ENCODE measurements at places on chromosomes 1 and 21.

DNA sequence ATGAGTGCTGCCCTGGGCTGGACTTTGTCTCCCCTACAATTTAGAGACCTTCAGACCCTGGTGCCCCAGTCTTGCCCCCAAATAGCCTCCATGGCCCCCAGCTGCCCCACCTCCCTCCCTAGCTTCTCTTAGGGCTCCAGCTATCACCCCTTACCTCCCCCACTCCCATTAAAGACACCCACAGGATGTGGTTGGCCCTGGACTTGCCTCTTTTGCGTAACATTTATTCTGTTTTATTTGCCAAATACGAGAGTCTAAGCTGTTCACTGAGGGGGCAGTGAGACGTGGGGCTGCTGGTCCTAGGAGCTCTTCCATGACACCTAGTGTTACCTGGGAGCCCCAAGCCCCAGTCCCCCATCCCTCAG, 4.5 kb downstream of the ZC3H12A start:
- DNase-seq, result no peak

DNA sequence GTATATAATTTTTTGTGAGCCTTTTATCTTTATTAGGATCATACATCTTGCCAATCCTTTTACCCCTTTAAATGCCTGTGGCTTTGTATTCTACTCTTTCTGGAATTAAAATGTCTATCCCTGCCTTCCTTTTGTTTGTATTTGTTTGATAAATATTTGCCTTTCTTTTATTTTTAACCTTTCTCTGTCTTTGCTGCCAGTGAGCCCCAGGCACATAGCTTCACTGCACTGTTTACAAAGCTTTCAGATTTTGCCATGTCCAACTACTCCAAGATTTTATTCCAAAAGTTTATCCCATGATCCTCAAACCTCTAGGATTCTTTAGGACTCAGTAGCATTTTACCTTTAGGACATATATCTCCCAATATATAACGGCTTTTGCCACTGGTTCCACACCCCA, 281.2 kb downstream of the PAPPA2 start:
- DNase-seq, result no peak

- DNase-seq, result peak; percentile 16
These were observed 977 bp downstream of the TRAF3IP3 start for GRCh38 chr1:209756615-209757445.

- DNase-seq, result no peak
These were observed at the start of gene NLRP3 for GRCh38 chr1:247415423-247416361. NLRP3 (plus strand) TSS chr1:247416173; CDS start chr1:247418801, 2,628 bp downstream.

- no peak for DNase-seq
These were observed 138.1 kb upstream of the ADAMTS5 start for GRCh38 chr21:27104846-27105431.

DNA sequence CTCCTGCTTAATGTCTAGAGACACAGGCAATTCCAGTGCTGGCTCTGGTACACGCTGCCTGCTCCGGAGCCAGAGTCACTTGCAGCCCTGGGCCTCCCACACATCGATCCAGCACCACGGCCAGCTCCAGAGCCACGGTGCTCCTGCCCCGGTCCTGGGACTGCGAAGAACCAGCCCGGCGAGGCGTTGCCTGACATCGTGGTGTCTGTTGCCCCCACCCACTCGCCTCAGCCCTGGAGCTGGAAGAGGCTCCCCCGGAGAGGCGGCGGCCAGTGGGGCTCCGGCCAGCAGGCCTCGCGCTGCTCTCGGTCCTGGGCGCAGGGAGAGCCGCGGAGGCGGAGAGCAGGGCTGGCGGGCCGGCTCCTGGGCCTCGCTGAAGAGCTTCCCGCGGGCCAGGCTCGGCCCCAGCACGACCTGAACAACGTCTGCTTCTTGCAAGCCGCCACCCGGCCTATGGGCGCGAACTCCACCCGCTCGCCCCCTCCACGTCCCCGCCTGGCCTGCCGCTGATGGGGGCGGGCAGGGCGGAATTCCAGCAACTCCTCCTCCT, 364.8 kb downstream of the CEP170 start:
- no peak for DNase-seq

DNA sequence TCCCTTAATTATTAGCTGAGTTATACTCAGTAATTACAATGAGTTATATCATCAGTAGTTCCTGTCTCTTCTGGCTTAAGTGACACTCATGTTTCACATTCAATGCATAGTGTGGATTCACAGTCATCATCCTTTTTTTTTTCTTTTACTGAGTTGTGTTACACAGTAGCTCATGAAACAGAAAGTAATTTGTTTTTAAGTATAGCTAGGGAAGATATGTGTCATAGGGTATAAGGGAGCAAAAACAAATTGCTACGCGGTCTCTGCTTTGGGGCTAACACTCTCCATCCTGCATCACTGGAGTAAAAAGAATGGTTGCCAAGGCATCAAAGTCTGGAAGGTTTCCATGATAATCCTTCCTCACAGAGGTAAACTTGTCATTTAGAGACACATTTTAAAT, 971.7 kb upstream of the NCAM2 start:
- DNase-seq, result no peak

DNA sequence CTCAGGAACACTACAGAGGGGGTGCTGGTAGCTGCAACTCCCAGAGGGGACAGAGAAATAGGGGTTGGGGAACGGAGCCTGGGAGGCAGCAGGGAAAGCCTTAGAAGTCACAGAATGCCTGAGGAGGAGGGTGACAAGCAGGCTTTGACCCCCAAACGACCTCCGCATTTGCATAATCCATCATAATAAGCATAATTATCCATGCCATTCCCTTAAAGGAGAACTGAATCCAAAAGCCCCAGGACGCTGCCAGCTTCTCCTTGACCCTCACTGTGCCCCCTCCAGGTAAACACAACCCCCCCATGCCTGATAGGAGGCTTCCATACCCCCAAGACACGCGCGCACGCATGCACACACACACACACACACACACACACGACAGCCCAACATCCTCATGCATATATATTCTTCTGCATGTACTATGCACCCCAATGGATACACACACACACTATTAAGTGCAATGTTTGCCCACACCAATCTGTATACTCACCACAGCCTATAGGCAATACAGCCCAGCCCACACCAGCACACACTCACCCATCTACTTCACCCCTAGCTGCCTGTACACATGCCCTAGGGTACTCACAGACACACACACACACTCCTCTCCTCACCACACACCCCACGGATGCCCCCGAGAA, 27.8 kb downstream of the SDC3 start:
- no peak for DNase-seq

DNA sequence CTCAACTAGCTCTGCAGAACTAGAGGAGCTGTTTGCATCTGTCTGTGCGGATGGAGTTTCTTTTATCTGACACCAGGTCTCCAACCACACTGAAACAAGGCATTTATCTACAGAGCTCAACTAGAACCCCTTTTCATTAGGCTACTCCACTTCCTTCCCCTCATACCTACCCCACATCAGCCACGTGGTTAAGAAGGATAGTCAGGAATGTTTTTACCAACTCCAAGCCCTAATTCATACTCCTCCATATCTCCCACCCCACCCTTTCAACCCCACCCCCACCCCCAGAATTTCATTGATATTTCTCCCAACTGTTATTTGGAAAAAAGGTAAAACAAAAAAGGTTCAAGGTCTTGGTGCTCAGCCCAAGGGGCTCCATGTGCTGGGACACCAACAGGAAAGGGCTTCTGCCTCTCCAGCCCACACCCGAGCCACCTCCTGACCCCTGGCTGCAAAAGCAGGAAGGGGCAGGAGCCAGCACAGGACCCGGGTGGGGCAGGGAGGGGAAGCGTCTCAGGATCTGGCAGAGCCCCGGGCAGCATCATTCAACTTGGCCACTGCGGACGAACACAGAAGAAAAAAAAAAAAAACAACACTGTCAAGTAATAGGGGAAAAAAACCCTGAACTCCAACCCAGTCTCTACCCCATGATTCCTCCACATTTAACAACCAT, 7.0 kb downstream of the ENSA start:
- no peak for DNase-seq

GRCh38 chr1:32334864-32335534, 1.0 kb downstream of the MARCKSL1 start:
- peak; percentile 58 for DNase-seq

GRCh38 chr1:168903237-168903830, 174.3 kb upstream of the DPT start:
- no peak for DNase-seq

- no peak for DNase-seq
These were observed 34.7 kb upstream of the EXOSC10 start for GRCh38 chr1:11134251-11134897.

DNA sequence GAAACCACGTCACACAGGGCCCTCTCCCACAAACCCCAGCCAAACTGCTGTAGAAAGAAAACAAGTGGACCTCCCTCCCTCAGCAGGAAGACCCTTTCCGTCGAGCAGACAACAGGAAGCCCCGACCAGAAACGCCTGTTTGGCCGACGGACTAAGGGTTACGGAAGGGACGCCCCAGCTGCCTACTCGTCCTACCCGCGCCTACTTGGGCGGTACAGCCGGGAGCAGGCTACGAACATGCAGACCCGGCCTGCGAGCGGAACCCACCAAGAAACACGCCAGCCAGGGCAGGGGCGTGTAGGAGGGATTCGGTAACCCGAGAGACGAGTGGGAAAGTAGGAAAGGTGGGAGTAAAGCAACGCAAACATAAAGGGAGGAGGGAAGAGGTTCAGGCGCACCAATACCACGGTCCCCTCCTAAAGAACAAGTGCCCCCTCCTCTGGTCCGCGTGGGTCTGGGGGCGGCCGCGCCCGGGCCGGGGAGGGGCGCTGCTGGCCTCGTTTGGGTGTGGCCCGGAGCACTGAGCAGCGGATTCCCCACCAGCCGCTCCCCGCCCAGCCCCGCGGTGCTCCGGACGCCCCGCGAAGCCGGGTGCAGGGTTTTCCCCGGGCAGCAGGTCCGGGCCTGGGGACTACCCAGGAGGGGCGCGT, 450 bp downstream of the S100A10 start:
- peak; percentile 9 for DNase-seq

DNA sequence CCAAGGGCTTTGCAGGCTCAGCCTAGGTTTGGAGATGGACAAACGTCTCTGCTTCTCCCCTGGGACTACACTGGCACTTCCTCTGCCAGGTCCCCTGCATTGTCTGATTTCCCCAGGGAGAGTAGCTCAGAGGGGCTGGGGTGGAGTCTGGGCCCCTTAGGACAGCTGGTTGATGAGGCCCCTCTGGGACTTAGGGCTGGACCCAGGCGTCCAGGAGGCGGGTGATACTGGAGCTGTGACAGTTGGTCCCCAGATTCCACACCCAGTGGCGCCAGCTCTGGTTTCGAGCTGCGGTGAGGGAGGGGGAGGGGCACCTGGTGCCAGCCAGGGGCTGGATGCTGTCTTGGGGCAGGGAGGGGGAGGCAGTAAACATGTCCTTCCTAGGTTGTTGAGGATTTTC, 7.4 kb upstream of the MEX3A start:
- DNase-seq, result no peak

GRCh38 chr1:4059270-4059669, 159.2 kb upstream of the C1orf174 start:
- no peak for DNase-seq

DNA sequence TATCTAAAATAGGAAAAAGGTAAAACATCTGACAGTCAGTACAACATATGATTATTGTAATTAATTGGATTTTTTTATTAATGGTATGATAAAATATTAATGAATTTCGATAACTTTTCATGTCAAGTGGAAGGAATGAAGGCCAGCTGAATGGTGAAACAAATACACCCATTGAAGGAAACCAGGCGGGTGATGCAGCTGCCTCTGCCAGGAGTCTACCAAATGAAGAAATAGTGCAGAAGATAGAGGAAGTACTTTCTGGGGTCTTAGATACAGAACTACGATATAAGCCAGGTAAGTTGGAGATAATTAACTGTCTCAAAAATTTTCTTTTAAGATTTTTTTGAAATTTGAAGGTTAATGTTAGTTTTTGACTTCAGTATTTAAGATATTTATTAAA, 3.2 kb downstream of the SON start:
- DNase-seq, result no peak

- DNase-seq, result no peak
These were observed 518 bp upstream of the SHE start for GRCh38 chr1:154502744-154503115.

DNA sequence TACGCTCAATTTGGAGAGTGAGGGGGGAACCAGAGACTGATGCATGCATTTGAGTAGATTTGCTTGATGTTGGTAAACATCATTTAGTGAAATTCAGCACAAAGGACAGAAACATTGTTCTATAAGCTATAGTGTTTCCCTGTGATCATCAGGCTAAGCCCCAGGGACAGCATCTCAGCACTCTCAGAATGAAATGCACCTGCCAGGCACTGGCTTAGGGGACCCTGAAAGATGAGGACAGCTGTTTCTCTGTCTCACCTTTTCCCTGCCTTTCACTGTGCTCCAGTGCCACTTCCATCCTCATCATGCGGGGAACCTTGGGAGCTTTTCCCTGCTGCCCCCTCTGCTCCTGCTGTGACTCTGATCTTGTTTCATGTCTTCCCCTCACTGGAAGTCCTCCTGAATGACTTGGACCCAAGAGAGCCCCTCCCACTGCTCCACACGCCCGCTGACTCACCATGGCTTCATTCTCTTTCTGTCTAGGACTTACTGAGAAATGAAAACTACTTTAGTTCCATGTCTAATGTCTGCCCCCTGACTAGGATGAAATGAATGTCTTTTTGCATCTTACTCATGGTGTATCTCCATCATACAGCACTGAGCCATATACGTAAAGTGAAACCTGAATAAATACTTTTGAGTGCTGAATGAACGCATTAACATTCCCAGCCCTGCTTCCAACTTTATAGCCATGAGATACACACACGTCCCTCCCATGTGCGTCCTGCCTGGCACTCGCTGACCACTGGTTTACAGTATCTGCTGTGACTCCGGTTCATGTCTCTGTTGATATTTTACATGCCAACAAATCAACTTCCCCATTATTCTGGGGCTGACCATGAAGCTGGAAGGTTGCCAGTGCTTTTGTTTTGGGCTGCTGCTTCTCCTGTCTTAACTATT, 182.0 kb downstream of the PCP4 start:
- DNase-seq, result no peak

DNA sequence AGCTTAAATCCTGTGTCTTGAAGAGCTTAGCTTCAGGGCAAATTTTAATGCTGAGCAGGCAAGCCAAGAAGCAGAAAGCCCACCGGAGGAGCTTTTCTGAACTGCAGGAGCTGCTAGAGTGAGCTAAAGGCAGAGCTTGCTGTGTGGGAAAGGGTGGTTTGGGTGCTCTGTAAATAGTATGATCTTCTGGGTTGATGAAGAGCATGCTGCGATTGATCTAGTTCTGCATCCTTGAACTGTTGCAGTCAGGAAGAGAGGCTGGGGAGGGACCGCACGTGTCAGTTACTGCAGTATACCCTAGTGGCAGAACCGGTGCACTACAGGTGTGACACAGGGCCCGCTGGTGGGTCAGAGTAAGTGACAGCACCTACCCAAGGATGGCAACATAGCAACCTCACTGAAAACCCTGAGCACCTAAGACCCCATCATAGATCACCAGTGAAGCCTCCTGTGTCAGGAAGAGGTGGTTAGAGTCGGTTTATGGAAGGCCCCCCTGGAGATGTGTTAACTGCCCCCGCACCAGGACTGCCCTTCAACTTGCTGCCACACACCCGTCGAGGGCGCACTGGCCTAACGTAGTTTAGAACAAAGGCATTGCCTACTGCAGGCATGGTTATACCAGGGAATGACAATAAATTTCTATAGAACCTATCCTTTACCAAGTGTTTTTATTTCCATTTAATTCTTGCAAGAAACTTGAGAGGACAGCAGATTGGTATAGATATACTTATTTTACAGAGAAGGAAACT, 146.0 kb upstream of the KIAA0040 start:
- peak; percentile 24 for DNase-seq

- DNase-seq, result no peak
These were observed 100.9 kb downstream of the ARHGEF10L start for GRCh38 chr1:17640393-17640792.

- DNase-seq, result no peak
These were observed 25.7 kb downstream of the SPOCD1 start for GRCh38 chr1:31790140-31790539.
